ENCODE measurements at places on chromosomes 6 and 20.

GRCh38 chr6:32973144-32974015 lies 5.0 kb downstream of the BRD2 start:
- DNase-seq: peak; percentile 57

- DNase-seq: peak; percentile 87
Observed at GRCh38 chr20:63707558-63708300, at the start of the genes ARFRP1 and ZGPAT. ARFRP1 (minus strand) TSS chr20:63707976; CDS start chr20:63707091, 885 bp downstream. ZGPAT (plus strand) TSS chr20:63708039; CDS start chr20:63708581, 542 bp downstream.

GRCh38 chr6:106560996-106561685 lies 68.2 kb downstream of the RTN4IP1 start:
- peak; percentile 64 for DNase-seq

- no peak for DNase-seq
Observed at GRCh38 chr6:22231616-22232015, 65.2 kb downstream of the PRL start.

DNA sequence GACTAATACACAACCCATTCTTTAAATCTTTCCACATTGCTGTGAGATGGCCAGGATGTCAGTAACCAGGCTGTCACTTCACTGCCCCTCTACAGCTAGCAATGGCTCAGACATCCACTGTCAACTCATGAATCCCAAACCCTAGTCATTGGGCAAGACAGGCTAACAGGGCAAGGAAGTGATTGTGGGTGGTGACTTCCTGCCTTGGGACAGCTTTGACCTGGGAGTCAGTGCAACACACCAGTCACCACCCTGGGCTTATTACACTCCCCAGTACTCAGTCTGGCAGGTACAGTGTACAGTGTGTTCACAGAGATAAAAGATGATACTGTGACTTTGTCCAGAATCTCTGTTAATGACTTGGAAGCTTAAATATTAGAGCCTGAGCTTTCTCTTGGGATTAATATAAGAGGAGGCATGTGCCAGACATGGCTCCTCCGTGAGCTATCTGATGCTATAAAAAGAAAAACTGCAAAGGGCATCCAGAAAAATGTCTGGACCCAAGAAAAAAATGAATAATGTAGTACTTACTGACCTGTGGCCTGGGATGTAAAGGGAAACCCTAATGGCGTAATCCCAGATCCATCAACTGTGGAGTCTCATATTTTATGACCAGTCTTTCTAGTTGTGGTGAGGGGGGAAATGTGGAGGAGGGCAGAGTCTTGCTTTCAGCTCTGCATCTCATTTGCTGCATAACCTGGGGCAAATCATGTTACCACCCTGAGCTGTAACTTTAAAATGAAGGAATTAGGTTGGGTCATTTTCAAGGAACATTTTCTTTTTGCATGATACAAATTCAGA lies 244.4 kb downstream of the SLC24A3 start:
- peak; percentile 8 for DNase-seq

DNA sequence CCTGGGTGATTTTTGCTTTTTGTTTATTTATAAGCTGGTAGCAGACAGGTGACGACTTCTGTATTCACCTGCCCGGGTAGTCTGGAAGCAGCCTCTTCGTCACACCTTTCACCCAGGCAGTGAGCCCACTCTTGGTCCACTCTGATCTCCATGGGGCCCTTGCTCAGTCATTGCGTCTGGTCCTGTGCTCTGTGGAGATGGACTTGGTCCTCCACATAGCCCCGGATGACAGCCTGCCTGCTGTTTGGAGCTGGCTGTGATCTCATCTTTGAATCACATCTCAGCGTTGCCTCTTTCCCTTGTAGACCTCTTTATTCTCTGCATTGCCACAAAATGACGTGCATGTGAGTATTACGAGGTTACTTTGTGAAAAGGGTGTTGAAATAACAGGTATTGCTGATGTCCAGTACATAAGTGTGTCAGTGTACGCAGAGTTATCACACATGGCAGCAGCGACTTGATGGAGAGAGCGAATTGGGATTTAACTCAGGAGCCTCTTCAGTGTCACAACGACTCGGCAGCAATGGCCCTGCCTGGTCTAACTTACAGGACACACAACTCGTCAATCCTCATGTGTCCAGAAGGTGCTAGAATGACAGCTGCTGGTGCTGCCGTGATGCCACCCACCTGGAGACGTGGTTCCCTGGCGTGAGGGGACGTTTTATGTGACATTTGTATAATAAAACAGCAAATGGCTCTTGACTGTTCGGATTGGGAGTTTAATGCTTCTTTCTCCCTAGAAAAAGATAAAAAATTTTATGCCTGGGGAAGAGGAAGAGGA lies 24.2 kb upstream of the FRMD1 start:
- no peak for DNase-seq

- peak; percentile 2 for DNase-seq
Observed at GRCh38 chr6:88220493-88220892, 54.3 kb upstream of the CNR1 start.

DNA sequence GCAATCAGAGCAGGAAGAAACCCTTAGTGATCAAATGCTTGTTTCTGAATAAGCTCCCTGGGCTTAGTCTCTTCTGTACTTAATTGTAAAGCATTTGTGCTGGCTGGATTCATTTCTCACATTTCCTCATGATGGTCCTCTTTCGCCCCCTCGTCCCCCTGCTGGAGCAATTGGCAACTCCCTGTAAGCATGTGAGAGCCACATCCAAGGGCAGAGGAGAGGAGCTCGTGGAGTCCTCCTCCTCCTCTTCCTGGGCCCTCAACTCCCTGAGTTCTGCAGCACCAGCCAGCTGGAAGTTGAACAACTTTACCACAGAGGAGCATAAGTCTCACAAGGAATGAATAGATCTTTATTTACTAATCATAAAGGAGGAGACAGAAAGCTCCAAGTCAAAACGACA lies 12.6 kb downstream of the ANKEF1 start:
- no peak for DNase-seq

DNA sequence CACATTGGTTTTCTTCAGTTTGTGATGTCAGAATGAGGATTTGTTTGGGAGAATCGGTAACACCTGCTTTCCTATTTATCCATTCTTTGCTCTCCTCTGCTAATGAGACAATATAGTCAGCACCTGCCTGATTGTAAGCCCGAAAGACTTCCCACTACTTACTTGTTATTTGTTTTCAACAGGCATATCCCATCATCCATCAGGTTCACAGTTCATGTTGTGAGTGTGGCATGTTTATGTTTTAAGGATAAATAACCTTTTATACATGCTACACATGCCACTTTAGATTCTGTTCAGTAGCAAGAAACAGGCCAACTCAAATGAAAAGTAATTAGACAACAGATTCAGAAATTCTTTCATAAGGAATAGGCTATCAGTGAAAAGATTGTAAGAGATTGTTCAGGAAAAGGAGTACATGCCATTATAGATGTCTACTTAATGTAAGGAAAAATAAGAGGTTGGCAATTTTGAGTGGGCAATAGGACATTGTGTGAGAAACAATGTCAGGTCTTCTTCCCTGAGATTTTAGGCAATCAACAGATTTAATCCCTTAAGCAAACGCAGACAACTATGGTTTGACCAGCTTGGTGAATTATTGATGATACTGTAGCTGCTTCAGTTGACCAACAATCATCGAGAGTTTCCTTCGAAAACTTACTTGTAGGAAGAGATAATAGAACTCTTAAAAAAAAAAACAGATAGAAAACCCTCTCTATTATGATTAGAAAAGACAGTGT lies 7.9 kb upstream of the GPRC6A start:
- no peak for DNase-seq

DNA sequence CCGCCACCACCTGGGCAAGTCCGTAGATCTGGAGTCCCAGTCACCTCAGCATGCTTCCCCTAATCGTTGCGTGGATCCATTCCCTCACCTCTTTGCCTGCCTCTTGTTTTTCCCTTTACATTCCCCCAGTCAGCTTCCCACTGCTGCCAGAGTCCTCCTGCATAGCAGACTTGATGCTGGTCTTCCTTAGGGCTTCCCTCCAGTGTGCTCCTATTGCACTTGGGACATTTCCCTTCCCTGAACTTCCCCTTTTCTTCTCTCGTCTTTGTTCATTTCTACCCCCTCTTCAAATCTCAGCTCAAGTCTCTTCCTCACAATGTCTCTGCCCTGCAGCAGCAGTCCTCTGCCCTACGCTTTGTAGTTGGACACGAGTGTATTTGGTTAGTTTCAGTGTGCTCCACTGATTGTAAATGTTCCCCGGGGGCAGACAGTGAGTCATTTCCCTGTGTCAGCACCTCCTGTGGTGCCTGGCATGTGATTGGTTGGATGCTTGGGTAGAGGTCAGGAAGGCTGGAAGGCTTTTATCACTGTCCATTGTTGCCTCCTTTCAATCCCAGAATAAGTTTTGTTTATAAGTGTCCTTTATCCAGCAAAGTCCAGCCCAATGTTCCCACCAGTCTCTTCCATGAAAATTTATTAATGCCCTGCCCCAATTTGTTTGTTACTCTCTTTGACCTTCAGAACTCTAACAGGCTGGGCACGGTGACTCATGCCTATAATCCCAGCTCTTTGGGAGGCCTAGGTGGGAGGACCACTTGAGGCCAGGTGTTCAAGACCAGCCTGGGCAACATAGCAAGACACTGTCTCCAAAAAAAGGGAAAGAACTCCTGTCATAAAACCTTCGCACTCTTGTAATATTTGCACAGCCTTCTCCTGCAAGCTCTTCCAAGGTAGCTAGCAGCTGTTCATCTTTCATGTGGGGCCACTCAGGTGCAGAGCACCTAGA lies 38.3 kb downstream of the FAM120B start:
- DNase-seq: peak; percentile 71

DNA sequence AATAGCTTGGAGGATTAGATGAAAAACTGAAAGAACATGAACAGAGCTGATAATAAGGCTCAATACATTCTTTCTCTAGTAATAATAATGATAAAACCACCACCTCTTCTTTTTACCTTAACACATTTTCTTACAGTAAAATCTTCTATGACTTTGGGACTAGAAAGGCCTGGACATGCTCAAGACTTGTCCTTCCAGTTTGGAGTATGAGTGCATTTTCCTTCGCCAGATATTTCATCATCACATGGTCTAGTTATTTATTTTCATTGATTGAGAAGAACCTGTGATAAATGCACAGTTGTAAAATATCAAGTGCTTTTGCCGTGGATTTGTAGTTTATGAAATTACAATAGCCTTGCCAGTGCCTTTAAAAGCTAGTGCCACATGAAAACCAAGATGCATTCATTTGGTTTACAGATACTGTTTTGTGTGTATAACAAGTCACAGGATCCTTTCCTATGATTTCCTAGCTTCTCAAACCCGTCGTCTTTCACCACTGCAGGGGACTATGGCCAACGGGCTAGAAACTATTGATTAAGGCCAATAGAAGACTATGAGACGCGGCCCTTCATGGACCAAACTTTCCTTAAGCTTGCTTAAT lies 200.2 kb upstream of the ZNF217 start:
- no peak for DNase-seq

GRCh38 chr6:113450061-113450465 lies 407.1 kb upstream of the MARCKS start:
- DNase-seq: peak; percentile 36

- no peak for DNase-seq
Observed at GRCh38 chr6:150068151-150068550, 770 bp downstream of the ULBP3 start.

DNA sequence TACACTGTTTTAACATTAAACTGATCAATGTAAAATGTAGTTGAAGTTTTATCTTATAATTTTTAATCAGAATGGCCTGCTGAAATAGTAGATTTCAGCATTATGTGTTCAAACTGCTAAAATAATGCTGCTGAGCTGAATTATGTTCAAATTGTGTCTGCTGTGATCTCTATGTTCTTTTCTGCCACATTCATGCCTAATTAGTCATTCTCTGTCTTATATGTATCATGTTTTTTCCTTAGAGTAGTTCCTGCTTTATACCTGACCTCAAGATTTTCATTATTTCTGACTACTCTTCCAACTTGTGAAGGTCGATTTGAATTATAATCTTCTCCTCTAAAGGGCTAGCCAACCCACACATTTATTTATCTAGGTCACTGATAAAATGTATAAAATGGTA lies 476.7 kb upstream of the EPHA7 start:
- DNase-seq: no peak

- peak; percentile 98 for DNase-seq
Observed at GRCh38 chr20:56788041-56788670, 159.1 kb downstream of the TFAP2C start.

DNA sequence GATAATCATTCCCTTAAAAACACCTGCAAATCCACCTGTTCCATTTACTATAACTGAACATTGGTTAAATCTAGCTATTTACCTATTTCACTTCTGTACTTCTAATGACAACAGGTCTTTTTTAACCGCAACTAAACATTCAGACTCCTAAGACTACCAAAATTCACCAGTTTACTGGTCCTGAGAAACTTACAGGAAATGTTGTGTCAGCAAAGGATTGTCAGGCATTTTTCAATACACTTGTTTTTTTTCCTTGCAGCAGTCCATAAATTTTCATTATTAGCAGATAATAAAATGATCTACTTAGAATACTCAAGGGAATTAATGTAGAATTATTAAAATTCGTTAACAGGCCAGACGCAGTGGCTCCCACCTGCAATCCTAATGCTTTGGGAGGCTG lies 5.3 kb downstream of the ZUP1 start:
- DNase-seq: no peak

GRCh38 chr6:53322188-53323029 lies 26.3 kb downstream of the ELOVL5 start:
- peak; percentile 38 for DNase-seq

GRCh38 chr6:79863566-79863965 lies 83.8 kb downstream of the ELOVL4 start:
- no peak for DNase-seq

GRCh38 chr6:123811378-123811777 lies 7.7 kb downstream of the NKAIN2 start:
- no peak for DNase-seq

DNA sequence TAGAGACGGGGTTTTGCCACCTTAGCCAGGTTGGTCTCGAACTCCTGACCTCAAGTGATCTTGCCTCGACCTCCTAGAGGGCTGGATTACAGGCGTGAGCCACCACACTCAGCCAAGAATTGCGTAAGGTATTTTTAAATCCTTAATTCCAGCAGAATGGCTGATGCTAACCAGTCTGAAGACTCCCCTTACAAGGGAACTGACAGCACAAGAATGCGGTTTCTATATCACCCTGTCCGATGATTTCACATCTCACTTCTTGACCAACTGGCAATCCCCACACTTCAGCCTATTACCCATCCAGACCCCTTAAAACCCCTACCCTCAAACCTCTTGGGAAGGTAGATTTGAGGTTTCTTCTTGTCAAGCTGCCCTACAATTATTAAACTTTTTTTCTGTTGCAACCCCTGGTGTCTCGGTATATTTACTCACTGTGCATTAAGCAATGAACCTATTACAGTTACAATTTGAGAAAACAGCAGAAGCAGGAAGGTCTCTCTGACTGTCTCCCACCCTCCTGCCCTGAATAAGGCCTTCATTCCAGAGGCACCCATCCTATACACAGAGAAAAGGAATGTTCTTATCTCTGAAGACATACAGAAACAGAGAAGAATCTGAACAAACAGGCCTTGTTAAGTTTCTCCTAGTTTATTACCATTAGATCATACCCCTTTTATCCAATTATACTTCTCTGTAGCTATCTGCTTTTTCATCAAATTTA lies 164.9 kb downstream of the ARHGAP18 start:
- DNase-seq: no peak

DNA sequence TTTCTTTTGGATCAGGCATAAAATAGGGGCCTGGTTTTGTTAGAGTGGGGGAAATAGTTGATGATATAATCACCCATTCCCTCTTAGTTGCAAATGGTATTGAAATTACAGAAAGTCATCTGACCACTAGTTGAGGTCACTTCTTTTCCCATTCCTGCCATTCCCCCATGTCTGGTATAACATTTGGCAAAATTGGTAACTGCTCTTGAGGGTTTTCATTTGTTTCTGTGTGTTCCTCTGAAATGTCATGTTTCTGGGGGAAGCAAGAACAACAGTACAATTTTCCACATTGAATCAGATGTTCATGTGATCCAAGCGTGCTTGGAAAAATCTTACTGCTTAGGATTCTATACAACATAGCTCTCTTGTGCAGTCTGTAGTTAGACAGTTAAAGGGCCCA lies 7.3 kb downstream of the AIG1 start:
- DNase-seq: peak; percentile 23

All from cardiac fibroblast (primary cell).